NCI-H187 (cell line): ENCODE measurements at places on chromosomes 3 and 15.

DNA sequence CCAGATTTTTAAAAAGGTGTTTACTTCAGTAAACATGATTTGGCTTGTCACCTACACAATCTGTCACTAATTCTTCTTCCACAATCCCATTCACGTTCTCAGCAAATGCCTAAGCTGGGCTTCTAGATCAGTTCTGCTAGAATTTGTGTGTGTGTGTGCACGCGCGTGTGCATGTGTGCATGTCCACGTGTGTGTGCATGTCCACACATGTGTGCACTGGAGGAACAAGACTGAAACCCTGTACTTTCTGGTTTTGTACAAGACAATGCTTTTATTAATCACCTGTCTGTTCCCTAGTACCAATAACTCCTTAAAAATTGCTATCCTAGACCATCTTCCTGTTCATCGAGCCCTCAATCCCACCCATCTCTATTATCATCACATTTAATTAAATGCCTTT is 229.2 kb downstream of the KCNMB2 start:
- DNase-seq, result no peak

DNA sequence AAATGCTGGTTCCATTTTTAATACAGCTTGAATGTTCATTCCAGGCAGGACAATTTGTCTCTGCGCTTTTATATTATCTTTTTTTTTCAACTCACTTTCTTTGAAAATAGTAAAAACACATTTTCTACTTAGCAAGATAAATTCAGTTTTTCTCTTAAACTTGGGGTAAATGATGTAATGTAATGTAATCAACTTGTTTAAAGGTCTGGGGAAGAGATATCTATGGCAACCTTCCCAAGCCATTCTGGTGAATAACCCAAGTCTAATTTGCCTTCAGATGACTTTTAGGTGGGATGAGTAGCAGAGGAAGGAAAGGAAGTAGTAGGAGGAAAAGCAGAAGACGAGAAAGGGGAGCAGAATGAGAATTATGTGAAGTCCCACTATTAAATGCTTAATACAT is 335.1 kb downstream of the SV2B start:
- no peak for DNase-seq

DNA sequence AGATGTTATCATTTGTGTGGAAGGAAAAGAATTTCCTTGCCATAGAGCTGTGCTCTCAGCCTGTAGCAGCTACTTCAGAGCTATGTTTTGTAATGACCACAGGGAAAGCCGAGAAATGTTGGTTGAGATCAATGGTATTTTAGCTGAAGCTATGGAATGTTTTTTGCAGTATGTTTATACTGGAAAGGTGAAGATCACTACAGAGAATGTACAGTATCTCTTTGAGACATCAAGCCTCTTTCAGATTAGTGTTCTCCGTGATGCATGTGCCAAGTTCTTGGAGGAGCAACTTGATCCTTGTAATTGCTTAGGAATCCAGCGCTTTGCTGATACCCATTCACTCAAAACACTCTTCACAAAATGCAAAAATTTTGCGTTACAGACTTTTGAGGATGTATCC is 15.1 kb downstream of the KLHL24 start:
- DNase-seq, result no peak

GRCh38 chr15:42704492-42704926 is 32.4 kb downstream of the CDAN1 start:
- no peak for DNase-seq
